ENCODE measurements at places on chromosomes 1 and 21.

DNA sequence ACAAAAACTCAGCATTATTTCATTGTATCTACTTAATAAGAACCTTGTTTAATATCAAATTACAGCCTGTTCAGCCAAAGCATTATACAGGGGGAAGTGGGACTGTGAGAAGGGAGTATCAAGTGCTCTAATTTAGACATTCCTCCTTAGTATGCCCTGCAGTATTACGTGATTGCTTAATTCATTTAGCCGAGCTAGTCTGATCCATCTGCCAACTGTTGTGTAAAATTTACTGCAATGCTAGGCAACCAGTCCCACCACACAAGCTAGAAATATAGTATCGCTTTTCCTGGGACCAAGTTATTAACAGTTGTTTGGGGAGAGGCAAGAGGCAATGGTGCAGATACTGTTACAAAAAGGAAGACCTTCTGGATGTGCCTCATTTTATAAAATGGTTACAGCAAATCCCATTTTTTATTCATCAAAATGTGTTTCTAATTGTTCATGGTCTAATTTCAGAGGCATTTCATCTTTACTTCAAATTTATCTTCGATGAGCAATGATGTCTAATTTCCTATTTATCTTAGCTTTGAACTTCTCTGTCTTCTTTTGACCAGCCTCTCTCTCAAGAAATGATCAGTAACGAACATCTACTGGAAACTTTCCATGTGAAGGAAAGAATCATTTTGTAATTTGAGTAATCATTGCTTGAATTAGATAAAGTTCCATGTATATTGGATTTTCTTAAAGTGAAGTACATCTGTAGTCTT is 283.3 kb downstream of the DUSP10 start:
- DNase-seq, result no peak

- DNase-seq, result no peak
Measured at GRCh38 chr21:29654855-29655254, 284.9 kb downstream of the GRIK1 start.

GRCh38 chr1:47788761-47789160 is 208.4 kb downstream of the TRABD2B start:
- no peak for DNase-seq

DNA sequence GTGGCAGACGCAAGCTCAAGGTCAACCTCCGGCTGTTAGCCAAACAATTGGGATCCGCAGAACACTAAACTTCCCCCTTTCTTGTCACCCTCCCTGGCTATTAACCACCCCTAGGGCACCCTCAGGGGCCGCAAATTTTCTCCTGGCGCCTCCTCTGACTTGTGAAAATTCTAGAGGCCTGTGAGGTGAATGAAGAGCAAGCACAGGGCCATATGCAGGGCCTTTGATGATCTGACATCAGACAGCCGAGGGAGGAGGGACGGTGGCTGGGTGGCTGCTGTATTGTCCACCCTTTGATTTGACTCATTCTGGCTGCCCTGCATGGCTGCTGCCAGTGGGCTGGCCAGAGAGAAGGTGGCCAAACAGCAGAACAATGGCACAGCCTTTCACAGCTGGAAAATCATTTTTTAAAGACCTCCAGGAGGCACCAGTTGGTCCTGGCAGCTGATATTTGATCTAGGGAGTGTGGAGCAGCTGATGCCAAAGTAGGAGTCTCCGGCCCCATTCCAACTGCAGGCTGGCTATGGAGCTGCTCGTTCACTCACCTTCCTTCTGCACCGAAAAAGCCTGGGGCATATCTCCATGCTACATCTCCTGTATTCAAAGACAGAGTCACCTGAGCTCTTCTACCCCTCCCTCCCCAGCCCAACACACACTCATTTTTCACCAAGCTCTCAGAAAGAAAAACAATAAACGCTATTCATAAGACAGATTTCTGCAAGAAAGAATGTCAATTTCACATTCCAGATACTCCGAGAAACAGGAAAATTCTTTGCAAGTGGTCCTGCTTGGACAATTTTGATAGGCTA is 44.9 kb upstream of the BARHL2 start:
- DNase-seq, result no peak

GRCh38 chr1:159990005-159990404 is 36.0 kb upstream of the SLAMF9 start:
- DNase-seq, result no peak

DNA sequence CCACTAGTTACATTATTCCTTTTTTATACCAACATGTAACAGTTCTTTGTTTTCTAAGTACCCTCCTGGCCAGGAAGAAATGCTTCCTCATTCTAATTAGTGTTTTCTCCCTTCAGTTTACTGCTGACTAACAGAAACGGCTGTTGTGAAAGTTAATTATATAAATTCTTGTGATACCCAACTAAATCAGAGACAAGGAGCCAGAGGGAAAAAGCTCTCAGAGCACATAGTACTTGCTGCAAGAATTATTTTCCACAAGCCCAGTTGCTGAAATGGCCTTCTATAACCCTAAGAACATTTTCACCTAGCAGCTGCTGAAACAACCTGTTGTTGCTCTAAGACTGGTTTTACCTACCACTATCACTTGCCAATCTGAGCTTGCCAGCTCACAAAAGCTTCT is 82.4 kb downstream of the FAF1 start:
- DNase-seq, result no peak

- peak; percentile 54 for DNase-seq
Measured at GRCh38 chr1:212606395-212607205, 2.0 kb upstream of the ATF3 start.

- DNase-seq, result no peak
Measured at GRCh38 chr1:74755475-74755874, 22.5 kb downstream of the TYW3 start.

DNA sequence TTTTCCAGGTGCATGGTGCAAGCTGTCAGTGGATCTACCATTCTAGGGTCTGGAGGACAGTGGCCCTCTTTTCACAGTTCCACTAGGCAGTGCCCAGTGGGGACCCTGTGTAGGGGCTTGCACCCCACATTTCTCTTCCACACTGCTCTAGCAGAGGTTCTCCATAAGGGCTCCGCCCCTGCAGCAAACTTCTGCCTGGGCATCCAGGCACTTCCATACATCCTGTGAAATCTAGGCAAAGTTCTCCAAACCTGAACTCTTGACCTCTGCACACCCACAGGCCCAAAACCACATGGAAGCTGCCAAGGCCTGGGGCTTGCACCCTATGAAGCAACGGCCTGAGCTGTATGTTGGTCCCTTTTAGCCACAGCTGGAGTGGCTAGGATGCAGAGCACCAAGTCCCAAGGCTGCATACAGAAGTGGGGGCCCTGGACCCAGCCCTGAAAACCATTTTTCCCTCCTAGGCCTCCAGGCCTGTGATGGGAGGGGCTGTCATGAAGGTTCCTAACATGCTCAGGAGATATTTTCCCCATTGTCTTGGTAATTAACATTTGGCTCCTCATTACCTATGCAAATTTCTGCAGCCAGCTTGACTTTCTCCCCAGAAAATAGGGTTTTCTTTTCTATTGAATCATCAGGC is 46.1 kb downstream of the SERBP1 start:
- DNase-seq, result no peak

DNA sequence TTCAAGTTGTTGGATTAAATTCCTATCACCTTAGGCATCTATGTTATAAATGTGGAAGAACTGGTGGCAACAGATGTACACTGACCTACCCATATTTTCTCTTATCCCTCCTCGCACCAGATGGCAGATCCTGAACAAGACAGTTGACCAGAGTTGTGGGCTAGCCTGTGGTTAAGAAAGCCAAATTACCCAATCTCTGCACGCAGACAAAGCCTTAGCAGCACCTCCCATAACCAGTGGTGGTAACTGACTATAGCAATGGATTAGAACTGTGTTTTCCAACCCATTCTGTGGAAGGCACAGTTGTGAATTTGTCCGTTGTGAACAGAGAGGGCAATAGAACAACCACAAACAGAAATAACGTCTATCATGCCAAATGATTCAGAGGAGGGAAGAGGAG is 20.6 kb downstream of the ABCB10 start:
- no peak for DNase-seq

GRCh38 chr1:82319546-82319945 is 518.8 kb downstream of the ADGRL2 start:
- DNase-seq, result no peak

- DNase-seq, result no peak
Measured at GRCh38 chr1:214604523-214604922, 1.5 kb downstream of the CENPF start.

GRCh38 chr1:8476006-8476405 is 158.1 kb downstream of the SLC45A1 start:
- DNase-seq, result no peak

Data from activated CD4-positive, alpha-beta T cell treated with anti-CD3 and anti-CD28 coated beads, Interleukin-2, Interleukin-6, amounts not matched to agents 100 ng/mL and 50 ng/mL, durations not matched to agents 16 hours and 8 hours (primary cell).